ENCODE measurements at places on chromosomes 13 and 19.

DNA sequence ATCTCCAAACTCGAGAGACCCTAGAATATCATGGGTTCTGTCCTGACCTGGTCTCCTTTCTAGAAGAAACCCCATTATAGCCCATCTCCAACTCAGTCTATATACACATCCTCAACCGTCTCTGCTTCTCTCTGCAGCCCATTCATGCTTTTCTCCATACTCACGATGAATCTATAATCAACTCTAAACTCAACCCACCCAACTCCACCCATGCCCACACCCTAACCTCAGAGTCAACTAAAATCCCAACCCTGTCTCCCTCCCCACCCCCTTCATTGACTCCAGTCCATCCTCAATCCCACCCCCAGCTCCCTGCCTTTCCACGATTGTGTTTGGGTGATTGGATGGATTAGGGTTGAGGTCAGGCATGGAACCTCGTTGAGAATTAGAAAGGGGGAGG, 1.8 kb downstream of the SBK3 start:
- DNase-seq = no peak

DNA sequence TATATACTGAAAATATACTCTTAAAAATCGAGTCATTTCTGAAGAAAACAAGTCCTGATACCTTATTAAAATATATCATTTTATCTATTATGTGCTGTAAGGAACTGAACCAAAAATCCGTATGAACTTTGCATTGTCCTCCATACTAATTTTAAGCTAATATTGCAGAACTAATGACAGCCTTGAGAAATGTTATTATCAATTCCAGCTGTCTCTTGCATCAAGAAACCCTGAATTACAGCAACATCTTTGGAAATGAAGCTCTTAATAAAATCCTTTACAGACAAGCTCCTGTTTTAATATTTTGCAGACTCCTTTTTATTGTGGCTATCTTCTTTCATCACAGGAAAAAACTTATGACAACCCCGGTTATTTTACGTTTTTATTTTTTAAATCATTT, 1335.3 kb downstream of the EFNB2 start:
- no peak for DNase-seq

DNA sequence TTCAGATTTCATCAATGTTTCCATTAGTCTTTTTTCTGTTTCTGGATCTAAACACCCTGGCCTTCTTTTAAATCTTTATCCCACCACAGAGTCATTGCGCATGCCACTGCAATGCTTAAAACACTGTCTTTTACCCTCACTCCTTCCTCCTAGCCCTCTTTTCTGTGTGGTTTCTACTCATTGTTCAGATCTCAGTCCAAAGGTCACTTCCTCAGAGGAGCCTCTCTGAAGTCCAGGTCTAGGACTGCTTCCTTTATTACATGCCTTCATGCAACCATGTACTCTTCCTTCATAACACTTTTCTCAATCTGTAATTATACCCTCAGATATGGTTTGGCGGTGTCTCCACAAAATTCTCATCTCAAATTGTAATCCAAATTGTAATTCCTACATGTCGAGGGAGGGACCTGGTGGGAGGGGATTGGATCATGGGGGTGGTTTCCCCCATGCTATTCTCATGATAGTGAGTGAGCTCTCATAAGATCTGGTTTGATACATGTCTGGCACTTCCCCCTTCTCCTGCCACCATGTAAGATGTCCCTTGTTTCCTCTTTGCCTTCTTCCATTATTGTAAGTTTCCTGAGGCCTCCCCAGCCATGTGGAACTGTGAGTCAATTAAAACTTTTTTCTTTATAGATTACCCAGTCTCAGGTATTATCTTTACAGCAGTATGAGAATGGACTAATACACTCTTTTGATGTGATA, 808.9 kb downstream of the DIAPH3 start:
- DNase-seq = peak; percentile 43

DNA sequence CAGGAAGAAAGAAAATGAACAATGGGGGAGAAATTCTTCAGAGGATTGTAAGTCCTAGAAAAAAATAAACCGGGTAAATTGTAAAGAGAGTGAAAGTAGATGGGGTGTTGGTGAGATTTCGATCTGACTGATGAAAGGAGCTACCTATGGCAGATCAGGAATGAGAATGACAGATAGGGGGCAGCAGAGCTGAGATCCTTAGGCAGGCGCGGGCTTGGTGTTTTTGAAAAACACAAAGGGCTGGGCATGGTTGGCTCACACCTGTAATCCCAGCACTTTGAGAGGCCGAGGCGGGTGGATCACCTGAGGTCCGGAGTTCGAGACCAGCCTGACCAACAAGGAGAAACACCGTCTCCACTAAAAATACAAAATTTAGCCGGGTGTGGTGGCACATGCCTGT, 1468.6 kb upstream of the SLC10A2 start:
- DNase-seq = no peak

- DNase-seq = no peak
These were observed 41.8 kb downstream of the IGFL3 start for GRCh38 chr19:46082728-46083050.

GRCh38 chr19:23260956-23261355, 10.8 kb upstream of the ZNF724 start:
- no peak for DNase-seq

GRCh38 chr19:18496167-18496979, 25.5 kb downstream of the ELL start:
- peak; percentile 45 for DNase-seq

DNA sequence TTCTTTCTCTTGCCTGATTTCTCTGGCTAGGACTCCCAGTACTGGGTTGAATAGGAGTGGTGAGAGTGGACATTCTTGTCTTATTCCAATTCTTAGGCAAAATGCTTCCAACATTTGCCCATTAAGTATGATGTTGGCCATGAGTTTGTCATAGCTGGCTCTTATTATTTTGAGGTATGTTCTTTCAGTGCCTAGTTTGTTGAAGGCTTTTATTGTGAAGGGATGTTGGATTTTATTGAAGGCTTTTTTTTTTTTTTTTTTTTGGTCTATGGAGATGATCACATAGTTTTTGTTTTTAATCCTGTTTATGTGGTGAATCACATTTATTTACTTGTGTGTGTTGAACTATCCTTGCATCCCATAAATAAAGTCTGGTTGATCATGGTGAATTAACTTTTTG, 19.8 kb downstream of the NHLRC3 start:
- DNase-seq = no peak

GRCh38 chr19:51158474-51159129, 16.5 kb downstream of the SIGLEC7 start:
- DNase-seq = peak; percentile 83

DNA sequence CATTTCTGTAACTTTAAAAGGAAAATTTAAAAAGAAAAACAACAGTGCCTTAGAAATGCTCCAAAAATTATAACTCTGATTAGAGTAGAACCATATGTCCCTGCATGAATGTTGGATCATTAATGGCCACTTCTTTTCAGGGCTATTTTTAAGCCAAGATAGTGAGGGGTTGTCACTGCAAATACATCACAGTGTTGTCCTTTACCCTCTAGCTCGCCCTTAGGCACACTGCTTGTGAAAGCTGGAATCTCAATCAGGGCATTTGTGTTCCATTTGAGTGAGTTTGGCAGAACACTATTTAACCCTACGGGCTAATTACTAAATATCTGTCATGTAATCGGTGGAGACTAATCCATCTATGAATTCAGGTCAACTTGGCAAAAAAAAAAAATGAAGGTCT, 212.2 kb downstream of the NHLRC3 start:
- no peak for DNase-seq

- no peak for DNase-seq
These were observed 3.3 kb upstream of the UBA52 start for GRCh38 chr19:18568367-18568766.

DNA sequence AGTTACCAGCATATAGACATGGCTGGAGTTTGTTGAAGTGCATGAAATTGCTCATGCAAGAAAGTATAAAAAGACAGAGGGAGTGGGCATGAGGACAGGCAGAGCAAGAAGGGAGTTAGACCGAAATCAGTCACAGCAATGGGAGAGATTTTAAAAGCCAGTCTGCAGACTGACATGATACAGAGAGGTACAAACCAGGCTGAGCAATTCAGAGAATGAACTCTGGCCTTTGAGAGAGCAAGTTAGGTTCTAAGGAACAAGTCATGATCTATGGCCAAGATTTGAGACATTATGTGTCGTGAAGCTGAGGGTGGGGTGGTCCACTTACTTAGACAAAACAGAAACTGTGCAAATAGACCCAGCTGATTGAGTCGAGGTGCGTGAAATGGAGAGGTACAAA, 93.4 kb upstream of the TSC22D1 start:
- DNase-seq = no peak

- no peak for DNase-seq
These were observed 421.7 kb downstream of the EFNB2 start for GRCh38 chr13:106113796-106114195.

GRCh38 chr13:41488124-41488523, 30.8 kb downstream of the RGCC start:
- DNase-seq = no peak
